ENCODE measurements at places on chromosomes 4 and X. TPM values are rescaled to one million over a fixed set of nuclear protein-coding genes. Genes with fewer than 3 reads are reported as not detected.

HSFX1 gene
- 2.9 TPM for total RNA-seq

CITED1 gene
- 1.9 TPM for total RNA-seq

MAGEH1 gene
- 37.0 TPM for total RNA-seq

TMEM33 gene
- 51.7 TPM for total RNA-seq

PCDH18 gene
- total RNA-seq = 34.4 TPM

- no peak for DNase-seq
Observed at GRCh38 chr4:15162465-15163283, 160.4 kb downstream of the CPEB2 start.

DNA sequence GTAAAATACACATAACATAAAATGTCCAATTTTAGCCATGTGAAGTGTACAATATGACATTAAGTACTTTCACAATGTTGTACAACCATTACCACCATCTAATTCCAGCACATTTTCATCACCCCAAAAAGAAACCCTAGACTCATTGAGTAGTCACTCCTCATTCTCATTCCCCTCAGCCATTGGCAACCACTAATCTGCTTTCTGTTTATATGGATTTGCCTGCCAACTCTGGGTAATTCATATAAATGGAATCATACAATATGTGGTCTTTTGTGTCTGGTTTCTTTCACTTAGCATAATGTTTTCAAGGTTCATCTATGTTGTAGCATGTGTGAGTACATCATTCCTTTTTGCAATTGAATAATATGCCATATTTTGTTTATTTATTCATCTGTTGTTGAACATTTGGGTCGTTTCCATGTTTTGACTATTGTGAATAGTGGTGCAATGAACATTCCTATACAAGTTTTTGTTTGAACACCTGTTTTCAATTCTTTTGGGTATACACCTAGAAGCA is 43.0 kb downstream of the EIF2S3 start:
- DNase-seq = no peak

- DNase-seq = no peak
Observed at GRCh38 chr4:134215620-134216344, 14.2 kb upstream of the PABPC4L start.

GRCh38 chr4:126957556-126957955 is 675.2 kb upstream of the INTU start:
- DNase-seq = no peak

GRCh38 chr4:111934314-111934713 is 210.9 kb upstream of the FAM241A start:
- no peak for DNase-seq

- no peak for DNase-seq
Observed at GRCh38 chr4:112189754-112190153, 41.8 kb upstream of the AP1AR start.

GRCh38 chr4:182825003-182825402 is 92.2 kb downstream of the DCTD start:
- DNase-seq = no peak

DNA sequence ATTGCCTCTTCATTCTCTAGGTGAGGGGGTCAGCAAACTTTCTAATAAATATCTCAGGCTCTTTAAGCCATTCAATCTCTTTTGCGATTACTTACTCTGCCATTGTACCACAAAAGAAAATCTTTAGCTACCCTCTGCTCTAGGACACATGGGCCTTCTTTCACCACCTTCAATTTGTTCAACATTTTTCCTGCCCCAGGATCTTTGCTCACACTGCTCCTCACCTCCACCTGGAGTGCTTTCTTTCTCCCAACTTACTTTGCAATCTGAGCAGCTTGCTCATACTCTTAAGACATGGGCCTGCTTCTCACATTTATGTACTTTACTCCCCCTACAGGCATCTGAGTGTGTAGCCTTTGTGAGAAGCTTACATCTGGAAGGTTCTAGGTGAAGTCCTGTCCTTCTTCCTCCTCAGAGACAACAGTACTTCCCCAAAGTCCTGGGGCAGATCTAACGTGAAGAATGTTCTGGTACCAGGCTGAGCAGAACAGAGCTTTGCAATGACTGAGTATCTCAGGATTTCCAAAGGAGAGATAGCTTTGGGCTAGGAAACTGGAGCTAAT is 55.0 kb upstream of the PRDM5 start:
- no peak for DNase-seq

- DNase-seq = no peak
Observed at GRCh38 chr4:2753436-2753835, 2.7 kb downstream of the TNIP2 start.

GRCh38 chr4:154314248-154314647 is 177.4 kb downstream of the DCHS2 start:
- DNase-seq = no peak

DNA sequence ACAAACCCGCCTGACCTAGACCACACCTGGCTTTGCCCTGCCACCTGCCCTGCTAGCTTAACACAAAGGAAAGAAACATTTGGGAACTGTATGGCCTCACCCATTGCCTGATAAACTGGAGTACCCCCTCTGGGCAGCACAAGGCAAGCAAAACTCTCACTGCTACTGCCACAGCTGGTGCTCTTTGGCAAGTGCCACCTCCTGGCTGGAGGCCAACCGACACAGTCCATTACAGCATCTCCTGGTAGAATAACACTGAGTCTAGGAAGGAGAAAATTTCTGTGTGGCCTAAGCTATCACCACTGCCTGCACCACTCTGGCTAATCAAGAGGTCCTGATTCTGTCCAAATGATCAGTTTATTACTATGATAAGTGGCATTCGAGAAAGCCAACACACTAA is 18.9 kb upstream of the SPANXN3 start:
- no peak for DNase-seq

DNA sequence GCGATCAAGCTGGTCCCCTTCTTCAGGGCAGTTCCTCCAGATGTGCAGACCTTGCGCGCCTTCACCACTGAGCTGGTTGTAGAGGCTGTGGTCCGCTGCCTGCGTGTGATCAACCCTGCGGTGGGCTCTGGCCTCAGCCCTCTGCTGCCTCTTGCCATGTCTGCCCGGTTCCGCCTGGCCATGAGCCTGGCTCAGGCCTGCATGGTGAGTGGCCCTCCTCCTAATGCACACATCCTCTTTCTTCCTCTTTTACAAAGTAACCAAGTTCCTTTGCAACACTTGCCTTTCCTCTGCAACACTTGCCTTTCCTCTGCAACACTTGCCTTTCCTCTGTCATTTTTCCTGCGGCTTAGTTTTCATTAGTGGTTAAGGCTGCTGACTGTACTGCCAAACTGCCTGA is 1.8 kb downstream of the CCDC22 start:
- no peak for DNase-seq

DNA sequence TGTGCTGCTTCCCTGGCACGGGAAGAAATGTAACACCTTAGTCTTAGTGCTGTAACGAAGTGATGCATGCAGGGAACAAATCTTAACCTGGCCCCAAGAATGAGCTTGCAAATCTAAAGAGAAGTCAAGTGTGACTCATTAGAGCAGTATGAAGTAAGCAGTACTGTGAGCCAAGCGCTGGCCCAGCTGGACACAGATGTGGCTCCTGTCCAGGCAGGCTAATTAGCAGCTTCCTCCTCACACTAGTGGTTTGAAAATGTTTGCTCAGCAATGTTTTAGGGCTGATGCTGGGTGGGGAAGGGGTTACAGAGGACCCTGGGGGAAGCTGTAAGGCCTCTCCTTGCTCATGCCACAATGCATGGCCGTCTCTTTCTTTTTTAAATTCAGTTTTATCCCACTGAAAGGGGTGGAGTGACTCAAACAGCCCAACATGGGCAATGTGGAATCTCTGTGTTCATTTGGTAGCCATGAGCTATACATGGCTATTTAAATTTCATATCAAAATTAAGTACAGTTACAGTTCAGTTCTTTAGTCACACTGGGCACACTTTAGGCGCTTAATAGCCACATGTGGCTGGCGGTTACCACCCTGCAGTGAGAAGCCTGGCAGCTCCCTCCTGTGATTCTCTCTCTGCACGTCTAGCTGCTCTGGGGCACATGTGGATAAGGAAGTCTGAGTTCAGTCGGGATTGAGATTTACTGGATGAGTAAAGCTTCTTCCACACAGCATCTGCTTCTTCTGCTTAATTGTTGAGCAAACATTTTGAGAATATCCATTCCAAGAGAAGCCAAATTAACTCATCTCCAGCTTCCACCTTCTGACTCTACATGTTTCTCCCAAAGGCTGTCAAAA is 48.8 kb downstream of the MAP7D2 start:
- peak; percentile 87 for DNase-seq

GRCh38 chrX:124455966-124456365 is 109.6 kb downstream of the SH2D1A start:
- no peak for DNase-seq

- DNase-seq = no peak
Observed at GRCh38 chr4:62517716-62518115, 1317.6 kb downstream of the ADGRL3 start.

DNA sequence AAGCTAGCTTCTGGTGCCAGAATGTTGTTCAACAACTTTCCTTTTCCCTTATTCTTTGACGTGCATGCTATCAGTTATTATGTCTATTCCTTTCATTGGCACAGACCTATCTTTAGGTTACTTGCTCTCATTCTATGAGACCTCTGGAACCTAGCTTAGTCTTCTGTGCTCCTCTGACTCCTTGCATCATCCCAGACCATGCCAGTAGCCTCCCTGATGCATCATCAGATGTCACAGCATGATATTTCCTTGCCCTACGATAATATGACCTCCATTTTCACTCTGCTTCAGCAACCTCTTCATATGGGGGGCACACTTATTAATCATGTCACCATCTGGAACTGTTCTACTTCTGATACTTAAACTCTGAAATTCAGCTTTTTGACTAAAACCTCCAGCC is 37.2 kb downstream of the CLCN5 start:
- DNase-seq = no peak

DNA sequence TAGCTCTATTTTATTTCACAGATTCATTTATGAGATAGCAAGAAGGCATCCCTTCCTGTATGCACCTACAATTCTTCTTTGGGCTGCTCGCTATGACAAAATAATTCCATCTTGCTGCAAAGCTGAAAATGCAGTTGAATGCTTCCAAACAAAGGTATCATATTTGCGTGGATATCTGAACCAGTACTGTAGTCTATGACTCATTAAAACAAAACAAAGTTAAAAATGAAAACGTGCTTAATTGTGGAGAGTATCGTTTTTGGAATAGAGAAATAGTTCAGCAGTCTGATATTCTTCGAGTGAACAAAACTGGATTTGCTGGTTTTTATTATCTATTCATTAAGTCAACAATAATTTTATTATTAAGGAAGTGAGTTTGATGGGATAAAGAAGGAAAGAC is 6.3 kb downstream of the AFP start:
- DNase-seq = no peak

- DNase-seq = no peak
Observed at GRCh38 chrX:40719731-40720130, 15.6 kb downstream of the MED14 start.

- no peak for DNase-seq
Observed at GRCh38 chr4:53189011-53189410, 176.8 kb downstream of the SCFD2 start.

Measured in sciatic nerve (tissue), 2 donors.